Stimulated activated CD4-positive, alpha-beta T cell treated with anti-CD3 and anti-CD28 coated beads, Interleukin-1b, Interleukin-23, amount 100 ng/mL, for 1 hour (primary cell): ENCODE measurements at places on chromosomes 6 and 20.

- DNase-seq: no peak
Observed at GRCh38 chr6:157125531-157125930, 197.8 kb downstream of the TMEM242 start.

GRCh38 chr6:160032538-160032937, 63.7 kb downstream of the IGF2R start:
- no peak for DNase-seq

- no peak for DNase-seq
Observed at GRCh38 chr6:166556336-166556735, 30.1 kb downstream of the RAMACL start.

- DNase-seq: peak; percentile 63
Observed at GRCh38 chr6:155171109-155171746, 92.6 kb upstream of the CLDN20 start.

- DNase-seq: no peak
Observed at GRCh38 chr20:7930343-7930742, 9.9 kb downstream of the HAO1 start.

GRCh38 chr6:140849456-140849855, 1283.3 kb upstream of the GJE1 start:
- DNase-seq: no peak

DNA sequence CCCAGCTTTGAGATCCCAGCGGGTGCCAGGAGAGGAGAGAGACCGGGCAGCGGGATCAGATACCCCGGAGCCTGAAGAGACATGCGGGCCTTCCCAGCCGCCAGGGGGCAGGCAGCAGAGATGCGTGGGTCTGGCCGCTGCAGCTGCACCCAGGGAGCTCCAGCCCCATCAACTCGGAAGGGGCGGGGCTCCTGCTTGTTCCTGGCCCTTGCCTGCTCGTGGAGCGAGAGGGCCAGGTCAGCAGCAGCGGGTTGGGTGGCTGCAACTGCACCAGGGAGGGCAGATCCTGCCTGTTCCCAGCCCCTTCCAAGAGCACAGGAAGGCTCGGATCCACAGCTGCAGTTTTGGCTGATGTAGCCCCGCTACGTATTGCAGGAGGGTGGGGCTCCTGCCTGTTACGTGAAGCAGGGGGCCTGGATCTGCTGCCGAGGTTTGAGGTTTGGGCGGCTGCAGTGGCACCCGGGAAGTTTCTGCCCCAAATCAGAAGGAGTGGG, 532.8 kb downstream of the RFPL4B start:
- DNase-seq: no peak

- no peak for DNase-seq
Observed at GRCh38 chr6:104014163-104014959, 845.4 kb downstream of the HACE1 start.

- no peak for DNase-seq
Observed at GRCh38 chr6:131966443-131966842, 15.3 kb upstream of the CCN2 start.

- DNase-seq: no peak
Observed at GRCh38 chr6:17962436-17963031, 24.9 kb downstream of the KIF13A start.

DNA sequence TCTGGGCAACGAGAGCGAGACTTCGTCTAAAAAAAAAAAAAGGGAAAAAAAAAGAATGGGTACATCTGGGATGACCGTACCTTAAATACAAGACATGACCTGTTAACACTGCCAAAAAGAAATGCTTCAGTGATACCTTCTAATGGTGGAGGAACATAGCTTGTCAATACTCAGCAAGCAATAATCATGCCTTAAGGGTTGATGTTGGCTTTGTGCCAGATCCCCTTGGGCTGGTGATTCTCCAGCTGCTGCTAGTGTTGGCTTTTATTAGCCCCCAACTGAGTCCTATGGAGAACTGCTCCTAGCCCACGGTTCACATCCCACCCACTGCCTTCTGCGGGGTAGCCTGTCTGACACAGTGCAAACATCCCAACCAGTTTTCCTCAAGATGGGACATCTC, 134.9 kb downstream of the PLCB1 start:
- DNase-seq: no peak

- DNase-seq: no peak
Observed at GRCh38 chr6:149359440-149359839, 40.6 kb upstream of the SUMO4 start.
